ENCODE measurements at places on chromosomes 16 and 17. TPM values are rescaled to one million over a fixed set of nuclear protein-coding genes. Genes with fewer than 3 reads are reported as not detected.

Gene PIK3R6
- not detected for total RNA-seq

- DNase-seq = no peak
Measured at GRCh38 chr16:3881499-3881990, 1.0 kb upstream of the CREBBP start.

GRCh38 chr16:73408311-73408710, 360.4 kb upstream of the ZFHX3 start:
- DNase-seq = no peak

GRCh38 chr17:16361874-16362273, 8.6 kb upstream of the CENPV start:
- DNase-seq = peak; percentile 6

- DNase-seq = no peak
Measured at GRCh38 chr16:77786186-77786847, 2.0 kb upstream of the VAT1L start.

GRCh38 chr17:30600830-30601494, 123.8 kb downstream of the GOSR1 start:
- no peak for DNase-seq

- peak; percentile 96 for DNase-seq
Measured at GRCh38 chr16:22192261-22193062, 13.6 kb upstream of the EEF2K start.

GRCh38 chr16:11175787-11176341, 80.1 kb downstream of the SOCS1 start:
- DNase-seq = no peak

- DNase-seq = no peak
Measured at GRCh38 chr17:59172436-59173004, 17.0 kb downstream of the PRR11 start.

- DNase-seq = peak; percentile 52
Measured at GRCh38 chr16:88375996-88376834, 6.5 kb upstream of the ZNF469 start.

DNA sequence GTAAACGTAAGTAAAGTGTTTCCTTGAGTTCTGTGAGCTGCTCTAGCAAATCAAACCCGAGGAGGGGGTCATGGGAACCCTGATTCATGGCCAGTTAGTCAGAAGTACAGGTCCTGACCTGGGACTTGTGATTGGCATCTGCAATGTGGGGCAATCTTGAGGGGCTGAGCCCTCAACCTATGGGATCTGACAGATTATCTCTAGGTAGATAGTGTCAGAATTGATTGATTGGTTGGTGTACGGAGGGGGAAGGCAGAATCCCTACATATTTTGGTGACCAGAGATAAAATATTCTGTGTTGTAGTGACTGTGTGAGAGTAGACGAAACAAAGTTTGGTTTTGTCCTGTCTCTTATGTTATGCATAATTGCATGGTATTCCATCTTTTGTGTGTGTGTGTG, 100.5 kb upstream of the NETO2 start:
- no peak for DNase-seq

DNA sequence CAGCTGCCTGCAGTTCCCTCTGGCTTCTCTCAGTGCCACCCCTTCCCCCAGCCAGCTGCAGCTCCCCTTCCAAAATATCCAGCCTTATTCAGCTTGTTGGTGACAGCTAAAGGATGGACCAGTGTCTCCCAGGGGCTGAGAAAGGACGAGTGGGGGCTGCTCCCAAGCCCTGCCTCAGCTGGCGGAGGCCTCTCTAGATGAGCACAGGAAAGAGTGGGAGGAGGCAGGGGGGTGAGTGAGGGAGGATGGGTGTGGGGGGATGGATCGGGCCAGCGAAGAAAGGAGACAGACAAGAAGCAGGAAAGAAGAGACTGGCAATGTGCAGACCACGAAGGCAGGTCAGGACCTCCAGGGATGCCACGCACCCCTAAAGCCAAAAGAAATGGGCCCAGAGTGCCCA, 17.5 kb downstream of the PIPOX start:
- DNase-seq = no peak

DNA sequence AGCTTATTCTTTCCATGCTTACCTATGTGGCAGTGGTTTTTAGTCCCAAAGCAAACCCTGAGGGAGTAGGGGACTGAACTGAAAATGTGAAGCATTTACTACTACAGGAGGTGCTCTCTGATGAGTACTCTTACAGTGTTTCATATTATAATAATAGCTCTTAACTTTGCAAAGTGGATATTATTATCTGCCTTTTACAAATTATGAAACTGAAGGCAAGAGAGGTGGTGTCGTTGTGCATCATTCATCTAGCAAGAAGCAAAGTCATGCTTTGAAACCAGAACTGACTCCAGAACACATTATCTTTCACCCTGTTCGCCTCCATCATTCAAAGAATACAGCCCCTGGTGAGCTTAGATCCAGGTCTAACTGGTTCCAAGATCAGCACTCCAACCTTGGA, 8.2 kb upstream of the KCNH6 start:
- no peak for DNase-seq

- DNase-seq = peak; percentile 75
Measured at GRCh38 chr16:66357523-66357928, 9.0 kb upstream of the CDH5 start.

- no peak for DNase-seq
Measured at GRCh38 chr16:85536411-85537330, 76.5 kb upstream of the GSE1 start.

DNA sequence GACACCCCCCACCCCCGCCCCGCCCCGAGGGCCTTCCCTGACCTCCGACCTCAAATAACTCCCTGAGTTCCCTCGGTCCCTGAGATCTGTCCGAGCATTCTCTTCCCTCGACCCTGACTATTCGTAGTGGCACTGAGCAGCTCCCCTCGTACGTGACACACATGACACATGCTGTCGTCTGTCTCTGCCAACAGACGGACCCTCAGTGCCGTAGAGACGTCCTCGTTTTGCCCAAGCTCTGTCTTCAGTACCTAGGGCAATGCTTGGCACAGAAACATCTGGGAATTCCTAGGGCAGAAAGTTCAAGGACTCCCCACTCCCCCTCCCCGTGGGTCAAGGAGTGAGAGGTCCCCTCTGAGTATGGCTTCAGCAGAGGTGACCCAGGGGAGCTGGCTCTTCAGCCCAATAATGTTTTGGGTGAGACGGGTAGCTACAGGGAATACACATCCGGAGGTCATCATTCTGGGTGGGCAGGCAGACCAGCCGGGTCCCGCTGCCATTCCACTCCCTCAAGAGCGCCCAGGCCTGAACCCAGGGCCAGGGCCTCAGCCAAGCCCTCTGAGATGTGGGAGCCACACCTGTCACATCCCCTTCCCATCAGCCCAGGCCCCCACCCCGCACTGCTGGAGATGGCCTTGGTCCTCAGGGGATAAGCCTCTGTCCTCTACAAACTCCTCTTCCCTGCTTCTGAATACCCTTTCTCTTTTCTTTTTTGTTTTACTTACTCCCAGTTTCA, 671 bp upstream of the FADS6 start:
- DNase-seq = no peak

DNA sequence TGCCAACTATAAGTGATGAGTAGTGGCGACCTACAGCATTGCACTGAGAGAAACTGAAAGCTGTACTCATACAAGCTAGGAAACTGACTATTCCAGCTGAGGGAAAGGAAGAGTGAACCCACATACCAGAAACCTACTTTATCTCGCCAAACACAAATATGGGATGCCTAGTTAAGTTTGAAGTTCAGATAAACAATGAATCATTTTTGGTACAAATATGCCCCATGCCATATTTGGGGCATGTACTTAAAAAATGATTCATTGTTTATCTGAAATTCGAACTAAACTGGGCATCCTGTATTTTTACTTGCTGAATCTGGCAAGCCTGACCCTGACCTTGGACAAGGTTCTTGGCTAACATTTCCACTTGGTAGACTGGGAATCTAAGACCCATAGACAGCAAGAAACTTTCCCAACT, 527.8 kb upstream of the PSMD7 start:
- no peak for DNase-seq

All from sigmoid colon (tissue), 7 donors.